Brain microvascular endothelial cell (primary cell): ENCODE measurements at places on chromosomes 1 and 21.

- DNase-seq = no peak
These were observed 313.3 kb upstream of the VAMP3 start for GRCh38 chr1:7457811-7458210.

- DNase-seq = no peak
These were observed 50.2 kb downstream of the DENND1B start for GRCh38 chr1:197725044-197725443.

DNA sequence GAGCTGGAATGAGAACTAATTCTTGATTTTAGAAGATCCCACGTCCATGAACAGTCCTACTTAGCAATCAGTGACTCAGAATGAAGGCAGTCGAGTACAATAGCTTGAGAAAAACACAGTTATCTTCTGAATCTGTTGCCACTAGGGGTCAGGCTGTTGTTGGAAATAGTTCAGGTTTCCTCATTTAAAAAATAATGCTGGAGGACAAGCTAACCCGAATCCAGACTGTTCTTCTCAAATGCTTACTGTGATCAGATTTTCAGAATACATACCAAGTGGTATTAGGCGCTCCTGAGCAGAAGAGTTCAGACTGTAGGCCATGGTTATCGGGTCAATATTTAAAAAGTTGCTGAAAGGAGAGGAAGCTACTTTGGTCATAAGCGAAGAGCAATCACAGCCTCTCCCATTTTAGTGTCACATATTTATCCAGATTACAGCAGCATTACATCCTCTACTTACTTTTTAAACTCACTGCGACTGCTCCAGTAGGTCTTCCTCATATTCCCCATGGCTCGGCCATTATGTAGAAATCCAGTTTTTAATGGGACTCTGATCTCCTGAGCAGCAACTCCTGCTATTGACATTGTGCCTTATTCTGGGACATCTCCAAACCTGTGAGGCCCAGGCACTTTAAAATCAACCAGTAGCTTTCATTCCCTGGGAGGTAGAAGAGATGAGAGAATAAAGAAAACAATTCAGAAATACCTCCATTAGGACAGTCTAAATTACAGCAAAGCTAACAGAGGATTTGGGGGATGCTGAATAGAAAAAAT is 10.9 kb downstream of the ERRFI1 start:
- DNase-seq = peak; percentile 82

- peak; percentile 60 for DNase-seq
These were observed 1.2 kb upstream of the RNF11 start for GRCh38 chr1:51234721-51235425.

DNA sequence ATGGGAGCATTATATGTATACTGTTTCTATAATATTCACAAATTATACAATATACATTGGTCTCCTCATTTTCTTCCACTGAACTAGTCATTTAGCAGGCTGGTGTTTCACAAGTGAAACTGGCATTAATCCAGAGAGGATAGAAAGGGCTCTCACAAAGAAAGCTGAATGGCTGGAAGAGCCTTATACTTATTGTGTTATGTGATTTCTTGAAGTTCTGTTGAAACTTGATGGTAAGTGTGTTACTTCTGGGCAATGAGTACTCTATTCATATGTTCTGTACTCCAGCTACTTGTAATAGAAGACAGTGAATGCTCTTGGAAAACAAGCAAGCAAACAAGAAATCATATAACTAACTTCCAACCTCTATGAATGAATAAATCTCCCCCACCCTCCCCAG is 14.9 kb downstream of the STX12 start:
- DNase-seq = no peak

DNA sequence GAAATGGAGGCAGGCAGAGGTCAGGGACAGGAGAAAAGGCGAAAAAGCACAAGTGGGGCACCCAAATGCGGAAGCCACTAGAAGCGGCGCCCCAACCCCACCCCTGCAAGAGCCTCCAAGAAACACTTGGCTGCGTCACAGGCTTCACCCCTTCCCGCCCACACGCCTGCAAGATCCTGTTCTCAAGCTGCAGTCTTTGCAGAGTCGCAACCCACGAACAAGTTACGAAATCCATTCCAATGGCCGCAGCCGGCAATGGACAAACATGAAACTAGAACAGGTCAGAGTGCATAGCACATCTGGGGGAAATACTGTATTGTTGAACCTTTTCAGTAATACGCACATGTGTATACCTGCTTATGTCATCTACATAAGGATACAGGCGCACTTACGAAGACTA is 103.6 kb downstream of the PSMG1 start:
- DNase-seq = peak; percentile 24

DNA sequence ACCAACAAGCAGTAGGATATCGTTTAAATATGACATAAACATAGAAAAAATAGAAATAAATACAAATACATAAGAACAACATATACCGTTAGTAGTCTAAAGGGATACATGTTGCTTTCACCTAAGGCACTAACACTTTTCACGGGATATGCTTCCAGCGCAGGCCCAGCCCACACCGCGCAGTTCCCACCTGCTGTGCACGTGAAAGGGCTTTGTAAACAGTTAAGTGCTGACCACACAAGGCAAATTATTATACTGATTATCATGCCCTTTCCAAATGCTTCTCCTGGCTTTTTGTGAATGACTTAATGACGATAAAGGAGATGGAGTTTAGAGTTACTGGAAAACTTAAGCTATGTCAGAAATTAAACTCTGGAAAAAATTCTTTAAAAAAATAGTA is 11.3 kb upstream of the IL22RA1 start:
- DNase-seq = no peak

DNA sequence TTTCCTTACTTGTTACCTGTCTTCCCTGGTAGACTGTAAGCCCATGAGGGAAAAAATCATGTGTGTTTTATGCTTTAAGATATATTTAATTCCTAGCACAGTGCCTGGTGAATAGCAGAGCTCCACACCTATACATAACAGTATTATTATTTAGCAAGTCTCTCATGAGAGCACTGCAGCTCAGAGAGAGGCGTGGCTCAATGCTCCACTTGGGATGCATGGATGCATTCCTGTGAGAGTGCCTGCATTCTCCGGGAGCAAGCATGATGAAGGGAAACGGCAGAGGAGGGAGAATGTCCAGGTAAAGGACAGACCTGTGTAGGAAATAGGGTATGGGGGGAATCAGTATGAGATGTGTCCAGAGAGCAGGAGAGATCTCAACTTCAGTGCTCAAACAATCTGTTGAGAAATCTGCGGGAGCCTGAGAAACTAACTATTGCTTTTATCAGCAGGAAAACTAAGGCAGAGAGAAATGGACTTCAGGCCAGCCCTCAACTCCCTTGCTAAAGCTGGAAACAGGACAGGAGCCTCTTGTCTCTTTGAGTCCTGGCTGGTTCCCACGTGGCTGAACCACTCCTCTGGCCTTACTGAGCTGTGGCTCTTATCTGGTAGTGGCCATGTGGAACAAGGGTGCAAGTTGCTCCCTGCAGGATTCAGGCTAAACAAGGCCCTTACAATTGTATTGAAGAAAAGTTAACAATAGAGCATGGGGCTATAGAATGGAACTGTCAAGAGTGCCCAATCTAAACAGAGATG is 113.1 kb downstream of the KCNN3 start:
- no peak for DNase-seq

- no peak for DNase-seq
These were observed 13.2 kb upstream of the SCYL3 start for GRCh38 chr1:169906938-169907337.

DNA sequence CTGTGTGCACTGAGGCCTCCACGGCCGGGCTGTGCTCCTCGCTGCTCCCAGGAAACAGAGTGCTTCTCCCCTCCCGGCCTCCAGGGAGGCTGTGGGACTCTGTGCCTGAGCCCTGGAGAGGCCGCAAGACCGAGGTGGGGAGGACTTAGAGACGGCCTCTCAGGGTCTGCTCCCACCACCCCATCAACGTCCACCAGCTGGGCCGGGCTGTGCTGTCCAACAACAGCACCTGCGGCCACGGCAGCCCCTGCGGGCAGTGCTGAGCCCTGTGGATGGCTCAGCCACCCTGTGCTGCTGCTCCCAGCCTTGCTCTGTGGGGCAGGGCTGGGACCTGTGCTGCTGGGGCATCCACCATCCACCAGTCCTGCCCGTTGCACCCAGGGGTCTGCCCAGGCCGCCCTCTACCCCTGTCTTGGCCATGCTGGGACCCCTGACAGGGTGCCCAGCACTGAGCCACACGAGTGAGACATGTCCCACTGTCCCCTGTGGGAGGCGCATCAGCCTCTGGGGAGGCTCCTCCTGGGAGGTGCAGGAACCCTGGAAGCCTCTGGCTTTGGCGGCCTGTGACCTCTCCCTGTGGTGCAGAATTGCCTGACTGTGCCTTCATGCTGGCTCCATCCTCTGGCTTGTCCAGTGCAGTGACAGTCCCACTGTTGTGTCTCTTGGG is 31.2 kb upstream of the LRRC3 start:
- no peak for DNase-seq

DNA sequence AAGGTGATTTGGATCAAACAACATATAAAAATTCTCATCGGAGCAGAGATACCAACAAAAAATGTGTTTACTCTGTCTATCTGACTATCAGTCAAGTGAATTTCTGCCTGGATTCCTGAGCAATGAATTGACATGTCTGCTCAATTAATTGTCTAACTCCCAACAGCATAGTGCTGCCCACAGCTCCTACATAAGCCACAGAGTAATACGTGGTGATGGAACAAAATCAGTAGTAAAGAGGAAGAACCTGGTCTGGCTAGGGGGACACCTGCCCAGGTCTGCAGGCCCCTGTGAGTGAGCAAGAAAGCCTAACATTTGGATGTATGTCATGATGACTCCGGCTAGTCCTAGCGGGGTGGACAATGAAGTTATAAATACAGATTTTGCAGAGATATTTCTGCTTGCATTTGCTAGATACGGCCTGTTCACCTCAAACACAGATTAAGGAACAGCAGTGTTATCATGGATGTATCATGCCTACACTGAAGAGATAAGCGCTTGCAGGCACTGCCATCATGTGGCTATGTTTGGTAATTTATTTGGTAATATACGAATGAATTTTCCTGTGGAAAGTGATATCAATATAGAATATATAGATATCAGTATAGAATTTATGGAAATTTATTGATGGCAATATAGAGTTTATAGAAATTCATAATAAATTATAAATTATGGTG is 69.6 kb upstream of the LRRC8B start:
- peak; percentile 34 for DNase-seq

GRCh38 chr1:6864166-6864565 is 78.9 kb downstream of the CAMTA1 start:
- no peak for DNase-seq

- DNase-seq = no peak
These were observed 368.3 kb upstream of the TMPRSS15 start for GRCh38 chr21:18771845-18772380.

- DNase-seq = no peak
These were observed at the start of gene PTPN7 for GRCh38 chr1:202160377-202160940. PTPN7 (minus strand) TSS chr1:202160602; CDS start chr1:202159402, 1,200 bp downstream.

GRCh38 chr1:164999146-164999545 is 357.4 kb downstream of the LMX1A start:
- DNase-seq = no peak

GRCh38 chr1:24502709-24503058 is at the start of gene RCAN3:
RCAN3 (plus strand) TSS chr1:24502836; CDS start chr1:24514373, 11,537 bp downstream.
- DNase-seq = peak; percentile 70

DNA sequence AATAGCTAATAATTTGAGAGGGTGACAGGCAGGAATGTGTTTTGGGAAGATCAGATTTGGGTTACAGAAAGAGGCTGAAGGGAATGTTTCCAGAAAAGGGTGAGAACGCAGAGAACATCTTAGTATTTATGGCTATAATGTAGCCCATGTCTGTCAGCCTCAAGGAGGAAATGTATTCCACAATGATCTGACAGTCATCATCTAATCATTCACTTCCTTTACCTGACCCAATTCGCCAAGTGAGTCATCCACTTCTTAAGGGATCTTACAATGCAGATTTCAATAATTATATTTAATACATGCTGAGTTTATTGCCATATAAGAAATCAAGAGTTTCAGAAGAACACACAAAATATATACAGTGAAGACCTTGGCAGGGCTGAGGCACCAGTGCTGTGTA is 10.8 kb downstream of the TRIM45 start:
- no peak for DNase-seq

GRCh38 chr1:221343136-221343535 is 398.8 kb downstream of the DUSP10 start:
- DNase-seq = no peak

DNA sequence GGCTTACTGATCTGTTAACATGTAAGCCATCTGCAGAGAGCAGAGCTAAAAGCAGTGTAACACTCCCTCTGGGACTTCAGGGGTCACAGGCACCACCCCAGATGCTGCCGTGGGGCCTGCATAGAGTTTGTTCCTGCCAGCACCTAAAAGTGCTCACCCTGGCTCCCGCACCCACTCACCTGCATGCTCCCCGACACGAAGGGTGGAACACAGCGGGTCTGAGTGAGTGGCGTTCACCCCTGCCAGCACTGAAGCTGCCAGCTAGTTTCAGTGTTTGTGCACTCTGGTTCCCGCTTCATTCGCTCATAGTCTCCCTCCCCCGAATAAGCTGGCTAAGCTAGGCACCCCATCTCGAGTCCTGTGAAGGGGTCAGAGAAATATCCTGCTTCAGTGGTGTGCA is 1681.0 kb downstream of the NCAM2 start:
- DNase-seq = no peak

DNA sequence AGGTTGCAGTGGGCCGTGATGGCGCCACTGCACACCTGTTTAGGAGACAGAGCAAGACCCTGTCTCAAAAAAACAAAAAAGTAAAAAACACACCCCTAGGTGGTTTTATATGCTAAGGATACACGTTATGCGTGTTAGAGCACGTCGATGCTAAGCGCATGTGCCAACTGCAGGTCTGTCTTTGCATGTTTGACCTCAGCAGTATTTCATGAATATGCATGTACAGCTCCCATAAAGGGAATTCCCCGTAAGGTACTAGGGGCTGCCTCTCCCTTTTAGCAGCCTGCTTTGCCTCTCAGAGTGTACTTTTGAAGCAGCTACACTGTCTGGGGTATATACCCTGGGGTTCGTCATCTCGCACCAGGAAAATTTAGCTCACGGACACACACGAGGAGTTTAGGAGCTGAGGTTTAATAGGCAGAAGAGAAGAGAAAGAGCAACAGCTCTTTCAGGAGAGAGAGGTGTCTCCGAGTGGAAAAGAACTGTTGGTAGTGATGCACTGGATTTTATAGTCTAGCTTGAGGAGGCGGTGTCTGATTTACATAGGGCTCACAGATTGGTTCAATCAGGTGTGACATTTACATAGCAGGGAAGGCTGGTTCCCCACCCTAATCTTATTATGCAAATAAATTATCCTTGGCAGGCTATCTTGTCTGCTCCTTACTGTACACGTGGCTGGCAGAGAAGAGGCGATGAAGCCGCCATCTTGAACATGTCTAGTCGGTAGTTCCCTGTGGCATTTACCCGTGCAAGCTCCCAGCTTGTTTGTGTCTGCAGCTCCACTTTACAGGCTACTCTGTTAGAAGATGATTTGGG is 4.2 kb upstream of the OTUD3 start:
- DNase-seq = no peak

DNA sequence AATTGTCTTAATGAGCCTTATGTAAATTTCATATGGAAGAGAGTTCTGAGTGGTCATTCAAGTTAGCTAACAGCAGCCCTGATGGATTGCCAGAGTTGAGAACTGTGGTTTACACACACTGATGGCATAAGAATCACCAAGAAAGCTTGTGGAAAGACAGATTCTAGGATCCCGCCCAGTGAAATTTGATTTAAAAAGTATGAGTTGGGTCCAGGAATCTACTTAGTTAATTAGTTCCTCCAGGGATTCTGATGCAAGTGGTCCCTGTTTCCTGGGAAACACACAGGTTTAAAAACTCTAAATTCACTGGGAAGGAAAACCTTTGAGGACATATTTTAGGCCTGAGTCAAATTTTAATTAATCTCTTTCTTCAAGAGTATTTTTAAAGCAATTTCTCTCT is 144.3 kb downstream of the NTPCR start:
- DNase-seq = no peak
